Astrocyte (in vitro differentiated cells and primary cell): ENCODE measurements at places on chromosomes 11 and 22. TPM values are rescaled to one million over a fixed set of nuclear protein-coding genes. Genes with fewer than 3 reads are reported as not detected.

- H3K27me3 ChIP-seq, result peaks cover 3% of the 10 kb centered on the region
- H3K4me1 ChIP-seq, result peaks cover 18% of the 10 kb centered on the region
- DNase-seq, result no peak
- no peaks in the 10 kb centered on the region for H3K36me3 ChIP-seq
- no peak overlapping the region for H3K27ac ChIP-seq
Measured at GRCh38 chr11:60874421-60875365, 7.4 kb downstream of the ZP1 start.

DNA sequence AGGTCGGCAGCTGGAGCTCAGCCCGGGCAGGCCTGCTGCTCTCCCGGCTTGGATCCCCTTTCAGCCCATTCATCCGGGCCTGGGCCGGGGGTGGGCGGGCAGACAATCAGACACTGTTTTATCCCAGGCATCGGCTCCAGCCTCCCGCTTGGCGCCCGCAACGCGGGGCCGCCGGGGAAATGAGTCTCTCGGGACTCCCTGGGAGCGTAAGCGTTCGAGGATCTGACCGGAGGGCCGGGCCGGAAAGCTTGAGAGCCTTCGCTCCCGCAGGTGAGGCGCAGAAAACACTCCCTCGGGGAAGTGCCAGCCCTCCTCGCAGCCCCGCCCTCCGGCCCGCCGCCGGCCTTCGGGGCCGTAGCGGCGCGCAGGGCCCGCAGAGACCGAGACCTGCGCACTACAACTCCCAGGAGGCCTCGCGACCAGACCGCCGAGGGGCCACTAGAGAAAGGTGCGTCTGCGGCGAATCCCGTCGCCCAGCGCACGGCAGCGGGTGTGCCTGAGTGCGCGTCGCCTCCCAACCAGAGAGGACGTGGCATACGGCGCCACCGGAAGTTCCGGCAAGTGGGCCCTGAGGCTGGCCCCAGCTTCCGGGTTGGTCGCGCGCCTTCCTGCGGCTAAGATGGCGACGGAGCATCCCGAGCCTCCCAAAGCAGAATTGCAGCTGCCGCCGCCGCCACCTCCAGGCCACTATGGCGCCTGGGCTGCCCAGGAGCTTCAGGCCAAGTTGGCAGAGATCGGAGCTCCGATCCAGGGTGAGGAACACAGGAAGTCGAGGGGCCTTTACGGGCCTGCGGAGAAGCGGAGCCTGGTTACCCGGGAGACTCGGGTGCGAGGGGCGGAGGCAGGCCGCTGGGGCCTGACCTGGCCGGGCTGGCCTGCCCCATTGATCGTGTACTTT, at the start of gene SF3B2:
TSS of gene SF3B2 (plus strand) at position 599 of the 898 bp plus-strand sequence. CDS start at position 620, 21 bp downstream.
- peak; percentile 97 for DNase-seq
- peak within 1 kb of the TSS; percentile 96 for H3K4me3 ChIP-seq
- H3K36me3 ChIP-seq, result peaks cover 24% of the 10 kb centered on the region
- H3K4me1 ChIP-seq, result peaks cover 24% of the 10 kb centered on the region
- H3K27ac ChIP-seq, result peak within 1 kb of the TSS; percentile 89
- no peaks in the 10 kb centered on the region for H3K27me3 ChIP-seq

DNA sequence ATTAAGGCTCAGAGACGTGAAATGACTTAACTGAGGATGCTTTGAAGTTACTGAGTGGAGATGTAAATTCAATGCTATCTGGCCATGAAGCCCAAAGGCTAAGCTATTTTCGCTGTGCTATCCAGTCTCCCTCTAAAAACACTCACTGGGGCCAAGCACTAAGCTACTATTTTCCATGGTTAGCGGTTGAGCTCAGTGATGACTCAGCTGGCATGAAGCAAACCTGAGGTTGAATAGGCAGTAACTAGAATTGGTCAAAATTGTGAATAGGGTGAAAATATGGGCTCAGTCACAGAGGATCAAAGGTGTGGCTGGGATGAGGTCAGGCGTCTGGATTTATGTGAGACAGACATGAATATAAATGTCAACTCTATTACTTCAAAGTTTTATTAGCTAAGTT, 564.2 kb upstream of the KIRREL3 start:
- no peak overlapping the region for H3K27ac ChIP-seq
- DNase-seq, result peak; percentile 83
- H3K27me3 ChIP-seq, result no peaks in the 10 kb centered on the region
- H3K36me3 ChIP-seq, result no peaks in the 10 kb centered on the region
- peaks cover 4% of the 10 kb centered on the region for H3K4me1 ChIP-seq
- no peak overlapping the region for H3K4me3 ChIP-seq

GRCh38 chr11:9231848-9232177, 33.3 kb downstream of the DENND5A start:
- no peak overlapping the region for H3K27ac ChIP-seq
- H3K27me3 ChIP-seq, result no peaks in the 10 kb centered on the region
- H3K4me3 ChIP-seq, result no peak overlapping the region
- H3K36me3 ChIP-seq, result no peaks in the 10 kb centered on the region

DNA sequence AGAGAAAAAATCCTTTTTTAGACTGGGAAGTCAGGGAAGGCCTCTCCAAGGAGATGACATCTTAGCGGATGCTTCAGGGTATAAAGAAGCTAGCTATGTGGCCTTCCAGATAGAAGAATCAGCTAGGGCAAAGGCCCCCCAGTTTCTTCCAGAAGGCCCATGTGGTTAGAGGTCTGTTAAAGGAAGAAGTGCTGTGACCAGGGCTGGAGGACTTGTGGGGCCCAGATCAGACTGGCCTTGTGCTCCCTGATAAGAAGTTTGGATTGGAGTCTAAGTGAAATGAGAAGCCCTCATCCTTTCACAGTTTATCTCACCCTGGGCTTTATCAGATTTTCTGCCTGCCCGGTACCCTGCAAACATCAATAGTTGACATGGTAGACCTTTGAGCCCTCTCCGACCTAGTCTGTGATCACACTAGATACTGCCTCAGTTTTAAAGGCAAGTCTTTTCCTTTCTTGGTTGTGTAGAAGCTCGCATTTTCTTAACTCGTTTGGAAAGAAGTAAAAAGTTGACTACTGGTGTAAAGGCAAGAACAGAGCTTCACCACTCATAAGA, 7.8 kb downstream of the AMPD3 start:
- no peaks in the 10 kb centered on the region for H3K27me3 ChIP-seq
- H3K36me3 ChIP-seq, result no peaks in the 10 kb centered on the region
- H3K4me3 ChIP-seq, result no peak overlapping the region

- no peak for DNase-seq
- no peaks in the 10 kb centered on the region for H3K36me3 ChIP-seq
- H3K4me3 ChIP-seq, result no peak overlapping the region
Measured at GRCh38 chr22:49861642-49862495, 8.2 kb downstream of the ZBED4 start.

DNA sequence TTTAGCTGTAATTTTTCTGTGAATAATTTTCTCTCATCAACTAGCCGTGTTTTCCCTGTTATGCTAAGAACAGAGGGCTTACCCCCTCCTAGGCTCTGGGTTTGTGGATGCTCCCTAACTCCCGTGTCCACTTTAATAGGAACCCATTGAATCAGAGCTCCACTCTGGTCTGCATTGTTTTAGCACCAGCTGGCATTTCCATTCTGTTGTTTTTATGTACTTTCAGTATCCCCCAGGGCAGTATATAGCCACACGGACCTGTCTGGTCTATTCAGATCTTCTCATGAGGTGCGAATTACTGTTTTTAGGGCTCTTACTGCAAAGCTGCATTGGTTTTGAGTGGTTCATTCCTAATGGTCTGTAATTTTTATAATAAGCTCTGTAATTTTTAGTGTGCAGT, 16.0 kb downstream of the POLD3 start:
- no peak for DNase-seq
- H3K27ac ChIP-seq, result no peak overlapping the region
- no peaks in the 10 kb centered on the region for H3K4me1 ChIP-seq
- peaks cover 22% of the 10 kb centered on the region for H3K36me3 ChIP-seq
- no peak overlapping the region for H3K4me3 ChIP-seq
- no peaks in the 10 kb centered on the region for H3K27me3 ChIP-seq

GRCh38 chr22:20131597-20131858, at the start of gene ZDHHC8:
Gene ZDHHC8, plus strand, starts transcription at chr22:20131804. Its CDS starts 144 bp downstream, at chr22:20131948.
- peak within 1 kb of the TSS; percentile 59 for H3K27ac ChIP-seq
- H3K36me3 ChIP-seq, result no peaks in the 10 kb centered on the region
- peaks cover 8% of the 10 kb centered on the region for H3K4me1 ChIP-seq
- H3K27me3 ChIP-seq, result no peaks in the 10 kb centered on the region

DNA sequence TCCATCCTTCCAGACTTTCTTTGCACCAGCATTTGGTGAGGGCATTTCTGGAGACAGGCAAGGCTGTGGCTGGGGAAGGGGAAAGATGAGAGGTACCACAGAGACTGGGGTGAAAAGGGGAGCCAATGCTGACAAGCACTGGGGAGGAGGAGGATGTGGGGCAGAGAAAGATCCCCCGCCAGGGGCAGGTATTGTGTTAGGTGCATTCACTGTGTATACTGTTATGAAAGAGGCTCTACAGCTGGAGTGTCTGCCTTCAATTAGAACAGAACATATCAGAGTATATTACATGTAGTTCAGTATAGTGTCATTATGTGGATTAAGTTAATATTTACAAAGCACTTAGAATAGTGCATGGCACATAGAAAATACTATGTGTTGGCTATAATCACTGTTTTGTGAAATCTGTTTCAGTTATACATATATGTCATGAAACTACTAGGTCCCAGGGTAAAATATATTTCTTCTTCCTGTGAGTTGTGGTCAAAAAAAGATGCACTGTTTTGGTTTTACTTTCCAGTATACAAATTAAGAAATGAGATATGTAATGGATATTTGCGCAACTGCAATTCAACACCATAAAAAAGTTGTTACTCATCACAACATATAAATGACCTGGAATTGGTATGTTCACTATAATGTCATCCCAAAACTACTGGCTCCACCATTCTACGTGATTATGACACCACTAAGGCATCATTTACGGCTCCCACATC, 8.4 kb downstream of the MSANTD2 start:
- no peak overlapping the region for H3K4me3 ChIP-seq
- H3K4me1 ChIP-seq, result no peaks in the 10 kb centered on the region
- no peaks in the 10 kb centered on the region for H3K27me3 ChIP-seq

DNA sequence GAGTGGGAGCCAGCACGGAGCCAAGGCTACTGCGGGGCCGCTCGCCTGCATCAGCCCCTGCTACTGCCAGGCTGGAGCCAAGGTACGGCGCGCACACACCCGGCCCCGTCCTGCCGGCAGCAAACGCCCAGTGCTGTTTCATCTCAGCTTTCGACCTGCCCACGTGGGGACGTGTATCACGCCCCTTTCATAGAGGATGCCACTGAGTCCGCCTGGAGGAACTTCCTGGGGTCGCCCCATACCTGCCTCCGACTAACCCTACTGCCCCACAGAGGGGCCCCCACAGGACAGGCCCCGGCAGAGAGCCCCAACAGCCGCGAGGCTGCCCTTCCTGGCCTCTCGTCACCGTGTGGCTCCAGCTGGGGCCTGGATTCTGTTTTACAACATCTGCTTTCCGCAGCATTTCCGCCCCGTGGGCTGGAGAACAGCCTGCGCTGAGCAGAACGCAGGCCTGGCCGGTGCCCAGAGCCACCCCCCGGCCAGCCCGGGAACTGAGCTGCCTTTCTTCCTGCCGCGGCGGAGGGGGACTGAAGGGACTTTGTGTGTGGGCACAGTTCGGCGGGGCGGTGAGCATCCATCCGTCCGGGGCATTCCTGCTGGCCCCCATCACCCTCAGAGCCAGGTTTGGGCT, 22.9 kb upstream of the ARHGAP8 start:
- no peak overlapping the region for H3K27ac ChIP-seq
- H3K27me3 ChIP-seq, result no peaks in the 10 kb centered on the region
- H3K36me3 ChIP-seq, result no peaks in the 10 kb centered on the region
- peaks cover 15% of the 10 kb centered on the region for H3K4me1 ChIP-seq
- no peak overlapping the region for H3K4me3 ChIP-seq

DNA sequence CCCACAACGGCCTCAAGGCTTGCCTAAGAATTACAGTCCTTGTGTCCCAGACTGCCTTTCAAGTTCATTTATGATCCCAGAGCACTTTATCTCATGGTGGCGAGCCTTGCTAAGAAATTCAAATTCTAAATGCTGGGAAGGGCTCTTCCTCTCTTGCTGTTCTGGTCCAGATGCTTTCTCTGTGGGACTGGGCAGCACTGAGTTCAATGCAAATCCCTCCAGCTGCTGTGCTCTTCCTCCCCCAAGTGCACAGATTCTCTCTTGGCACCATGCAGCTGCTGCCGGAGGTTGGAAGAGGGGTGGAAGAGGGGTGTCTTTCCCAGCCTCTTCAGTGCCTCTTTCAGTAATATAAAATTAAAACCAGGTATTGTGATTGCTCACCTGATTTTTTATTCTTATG, 828.0 kb downstream of the DLG2 start:
- no peaks in the 10 kb centered on the region for H3K27me3 ChIP-seq
- no peaks in the 10 kb centered on the region for H3K4me1 ChIP-seq
- no peaks in the 10 kb centered on the region for H3K36me3 ChIP-seq
- DNase-seq, result no peak

The TREH gene
- not detected in 2 replicates for total RNA-seq

The MYH9 gene
- 2,278 and 2,469 TPM in 2 replicates for total RNA-seq
